Common myeloid progenitor, CD34-positive (primary cell): ENCODE measurements at places on chromosomes 2 and 18.
A peak's percentile ranks its signal among the peaks of the same experiment; 100 is the strongest.

DNA sequence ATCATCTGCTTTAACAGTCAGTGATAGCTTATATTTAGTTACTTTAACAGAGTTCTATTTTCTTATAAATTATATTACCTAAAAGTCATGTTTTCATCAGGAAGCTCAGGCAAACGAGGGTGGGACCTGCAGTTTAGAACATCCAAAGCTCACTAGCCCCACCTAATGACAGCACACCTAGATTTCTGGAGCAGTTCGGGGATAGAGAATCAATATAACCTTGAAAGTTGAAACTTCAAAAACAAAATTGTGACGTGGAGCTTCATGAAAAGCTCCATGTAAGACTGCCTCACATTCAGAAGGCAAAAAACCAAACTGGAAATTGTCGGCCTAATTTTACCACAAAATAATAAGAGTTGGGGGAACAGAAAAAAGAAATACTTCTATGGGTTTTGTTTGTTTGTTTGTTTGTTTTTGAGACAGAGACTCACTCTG, 185.9 kb upstream of the CCDC150 start:
- peak; percentile 64 for DNase-seq

- no peak for DNase-seq
Observed at GRCh38 chr2:202488671-202489070, 112.5 kb downstream of the BMPR2 start.

DNA sequence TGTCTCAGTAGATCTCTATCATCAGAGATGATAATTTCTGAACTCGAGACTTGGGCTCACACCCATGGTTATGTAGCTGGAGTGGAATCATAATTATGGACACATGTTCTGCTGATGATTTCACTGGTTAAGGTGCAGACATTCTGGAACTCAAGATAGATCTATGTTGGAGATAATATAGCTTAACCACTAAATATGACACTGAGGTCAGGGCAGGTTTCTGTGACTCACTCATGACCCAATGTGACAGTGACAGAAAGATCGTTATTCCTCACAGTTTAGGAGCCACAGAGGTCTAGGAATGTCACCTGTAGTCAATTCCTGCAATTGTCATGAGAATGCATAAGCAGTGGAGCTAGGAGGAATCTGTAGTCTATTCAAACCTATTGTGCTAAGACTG, 828.6 kb downstream of the TRIB2 start:
- no peak for DNase-seq

- DNase-seq: no peak
Observed at GRCh38 chr2:19796035-19796695, 105.6 kb downstream of the TTC32 start.

GRCh38 chr2:241857041-241857541, 1.6 kb downstream of the PDCD1 start:
- no peak for DNase-seq

DNA sequence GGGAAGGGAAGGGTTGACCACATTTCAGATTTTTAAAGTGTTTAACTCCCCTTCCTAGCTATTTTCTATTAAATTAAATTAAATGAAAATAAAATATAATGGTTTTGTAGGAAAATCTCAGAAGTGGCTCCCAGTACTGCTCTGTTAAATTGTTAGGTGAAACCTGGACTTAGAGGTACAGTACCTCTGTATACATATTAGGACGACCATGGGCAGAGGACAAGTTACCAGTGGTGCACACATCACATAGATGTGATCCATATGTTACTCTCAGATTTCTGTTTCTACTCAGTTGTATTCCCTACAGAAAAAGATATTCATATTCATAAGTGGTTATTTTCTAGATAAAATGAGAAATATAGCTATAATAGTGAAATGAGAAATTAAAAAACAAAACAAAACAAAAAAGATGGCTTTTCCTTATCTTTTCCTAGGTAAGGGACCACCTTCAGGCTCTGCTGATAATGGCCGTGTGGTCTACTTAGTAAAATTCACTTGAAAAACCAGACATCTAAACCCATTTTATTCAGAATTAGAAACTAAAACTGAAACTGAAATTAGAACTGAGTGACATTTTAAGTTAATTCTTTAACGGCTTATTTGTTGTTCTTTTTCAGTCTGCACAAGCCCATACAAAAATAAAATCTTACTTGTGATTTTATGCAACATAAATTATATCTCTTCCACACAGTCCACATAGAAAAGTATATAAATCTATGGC, 832.5 kb upstream of the CHAC2 start:
- peak; percentile 11 for DNase-seq

- no peak for DNase-seq
Observed at GRCh38 chr2:170465241-170465640, 249.9 kb upstream of the SP5 start.

- DNase-seq: no peak
Observed at GRCh38 chr2:197136452-197136851, 174.1 kb downstream of the ANKRD44 start.

- no peak for DNase-seq
Observed at GRCh38 chr2:174750923-174751441, 13.3 kb downstream of the CHRNA1 start.

DNA sequence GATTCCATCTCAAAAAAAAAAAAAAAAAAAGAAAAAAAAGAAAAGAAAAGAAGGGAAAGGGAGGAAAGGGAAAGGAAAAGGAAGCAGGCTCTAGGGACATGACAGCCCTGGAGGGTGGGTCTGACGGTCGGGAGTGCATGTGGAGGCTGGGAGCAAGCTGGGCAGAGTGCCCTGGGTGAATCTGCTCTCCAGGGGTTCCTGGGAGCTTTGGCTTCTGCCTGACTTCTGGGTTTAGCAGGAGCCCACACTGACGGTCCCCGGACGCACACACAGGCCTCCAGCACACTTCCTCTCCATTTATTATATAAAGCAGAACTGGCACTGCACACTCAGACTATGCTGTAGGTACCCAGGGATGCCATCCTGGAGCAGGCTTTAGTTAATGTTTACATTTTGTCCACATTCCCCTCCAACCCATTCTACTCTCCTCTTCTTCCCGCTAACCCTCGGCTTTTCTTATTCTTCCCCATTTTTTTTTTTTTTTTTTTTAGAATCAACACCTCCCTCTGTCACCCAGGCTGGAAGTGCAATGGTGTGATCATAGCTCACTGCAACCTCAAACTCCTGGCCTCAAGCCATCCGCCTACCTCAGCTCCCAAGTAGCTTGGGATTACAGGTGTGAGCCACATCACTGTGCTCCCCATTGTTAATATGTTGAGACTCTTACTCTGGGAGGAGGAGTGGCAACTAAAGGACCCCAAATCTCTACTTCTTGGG, 151.1 kb upstream of the SLC1A4 start:
- no peak for DNase-seq

- no peak for DNase-seq
Observed at GRCh38 chr2:215529271-215529670, 93.4 kb upstream of the FN1 start.

- DNase-seq: peak; percentile 40
Observed at GRCh38 chr2:100247256-100248043, 74.9 kb downstream of the LONRF2 start.

- no peak for DNase-seq
Observed at GRCh38 chr2:26557244-26557925, 79.5 kb upstream of the OTOF start.

DNA sequence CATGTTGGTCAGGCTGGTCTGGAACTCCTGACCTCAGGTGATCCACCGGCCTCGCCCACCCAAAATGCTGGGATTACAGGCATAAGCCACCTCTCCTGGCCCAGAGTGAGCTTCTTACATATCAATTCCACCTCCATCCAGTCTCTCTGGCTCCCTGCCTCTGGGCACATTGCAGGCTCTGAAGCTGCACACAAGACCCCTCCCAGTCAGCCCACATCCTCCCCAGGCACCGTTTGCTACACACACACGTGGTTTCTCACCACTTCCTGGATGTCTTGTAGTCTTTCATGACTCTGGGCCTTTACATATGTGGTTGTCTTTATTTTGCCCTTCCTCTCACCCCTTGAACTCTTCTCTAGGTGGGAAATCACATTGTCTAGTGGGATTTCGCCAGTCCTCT, 64.0 kb upstream of the CABLES1 start:
- DNase-seq: peak; percentile 84

DNA sequence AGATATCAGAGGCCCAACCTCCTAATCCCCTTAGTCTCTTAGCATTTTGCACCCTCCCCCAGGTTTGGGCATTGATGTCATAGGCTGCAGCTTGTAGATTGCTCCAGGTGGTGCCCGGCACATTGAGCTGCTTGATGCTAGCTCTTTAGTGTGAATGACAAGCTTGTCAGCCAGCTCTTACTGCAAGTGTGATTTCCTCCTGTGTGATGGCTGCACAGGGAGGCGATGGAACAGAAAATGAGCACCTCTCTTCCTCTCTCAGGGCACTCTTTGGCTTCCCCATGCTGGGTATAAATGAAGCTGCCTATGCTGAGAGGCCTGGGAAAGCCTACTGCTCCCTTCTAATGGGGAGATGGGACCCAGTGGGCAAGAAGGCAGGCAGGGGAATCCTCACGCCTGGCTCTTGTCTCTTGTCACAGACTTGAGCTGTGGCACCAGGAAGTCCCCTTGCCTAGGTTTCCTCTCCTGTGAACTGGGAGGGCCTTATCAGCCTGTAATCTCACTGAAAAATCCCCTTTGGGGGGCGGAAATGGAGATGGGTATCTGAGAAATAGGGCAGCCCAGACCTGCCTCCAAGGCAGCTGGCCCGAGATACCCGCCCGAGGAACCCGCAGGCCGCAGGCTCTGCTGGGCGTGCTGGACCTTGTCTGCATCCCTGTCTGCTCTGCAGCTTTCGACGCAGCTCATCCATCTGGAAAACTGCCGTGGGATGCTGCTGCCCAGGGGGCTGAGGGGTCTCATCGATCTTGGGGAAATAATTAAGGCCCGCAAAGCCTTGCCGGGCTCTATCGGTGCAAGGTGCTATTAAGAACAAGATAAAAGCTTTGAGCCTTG, 163.5 kb upstream of the CXCR4 start:
- DNase-seq: peak; percentile 43

DNA sequence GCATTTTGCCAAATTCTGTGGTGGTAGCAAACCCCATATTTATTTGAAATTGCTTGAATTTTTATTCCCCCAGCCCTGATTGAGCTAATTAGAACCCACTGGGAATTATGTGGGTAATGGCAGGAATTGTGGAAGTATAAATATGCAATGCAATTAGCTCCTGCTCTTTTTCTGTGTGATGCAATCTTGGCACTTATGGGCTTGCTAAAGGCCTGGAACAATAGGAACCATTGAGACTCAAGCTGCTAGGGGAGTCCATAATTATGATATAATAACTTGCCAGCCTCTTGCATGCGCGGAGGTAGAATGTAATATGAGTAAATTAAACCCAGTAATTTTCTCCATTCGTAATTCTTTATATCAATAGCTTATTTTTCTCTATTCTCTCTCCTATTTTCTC, 267.6 kb upstream of the THSD7B start:
- no peak for DNase-seq

DNA sequence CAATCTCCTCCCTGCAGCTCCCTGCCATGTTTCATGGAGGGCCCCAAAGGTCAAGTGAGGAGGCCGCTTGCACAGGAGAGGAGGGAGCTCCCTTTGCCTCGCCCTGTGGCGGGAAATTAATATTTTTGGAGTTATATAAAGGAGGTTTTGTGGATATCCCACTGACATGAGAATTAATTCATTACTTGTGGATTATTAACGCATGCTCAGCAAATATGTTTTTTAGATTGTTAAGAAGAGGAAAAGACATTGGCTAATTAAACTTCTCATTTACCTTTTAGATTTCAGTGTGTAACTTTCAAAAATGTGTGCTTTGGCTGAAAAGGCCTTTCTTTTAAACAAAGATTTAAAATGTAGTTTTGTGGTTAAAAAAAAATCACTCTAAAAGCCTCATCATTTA, 474.0 kb downstream of the SOCS6 start:
- DNase-seq: no peak

DNA sequence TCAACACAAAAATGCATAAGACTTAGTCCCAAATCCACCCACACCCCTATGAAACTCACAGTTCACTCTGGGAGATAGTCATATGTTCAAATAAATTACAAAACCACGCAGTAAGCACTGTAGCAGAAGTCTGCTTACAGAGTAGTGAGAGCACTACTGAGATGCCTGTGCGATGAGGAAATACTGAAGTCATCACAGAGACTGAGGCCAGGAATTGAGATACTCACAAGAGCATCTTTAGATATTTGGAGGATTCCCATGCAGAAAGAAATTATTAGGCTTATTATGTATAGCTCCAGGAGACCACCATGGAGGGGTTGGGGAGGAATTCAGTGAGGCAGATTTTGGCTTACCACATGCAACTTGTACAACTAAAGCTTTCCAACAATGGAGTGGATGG, 82.3 kb downstream of the ANTXR1 start:
- DNase-seq: no peak

DNA sequence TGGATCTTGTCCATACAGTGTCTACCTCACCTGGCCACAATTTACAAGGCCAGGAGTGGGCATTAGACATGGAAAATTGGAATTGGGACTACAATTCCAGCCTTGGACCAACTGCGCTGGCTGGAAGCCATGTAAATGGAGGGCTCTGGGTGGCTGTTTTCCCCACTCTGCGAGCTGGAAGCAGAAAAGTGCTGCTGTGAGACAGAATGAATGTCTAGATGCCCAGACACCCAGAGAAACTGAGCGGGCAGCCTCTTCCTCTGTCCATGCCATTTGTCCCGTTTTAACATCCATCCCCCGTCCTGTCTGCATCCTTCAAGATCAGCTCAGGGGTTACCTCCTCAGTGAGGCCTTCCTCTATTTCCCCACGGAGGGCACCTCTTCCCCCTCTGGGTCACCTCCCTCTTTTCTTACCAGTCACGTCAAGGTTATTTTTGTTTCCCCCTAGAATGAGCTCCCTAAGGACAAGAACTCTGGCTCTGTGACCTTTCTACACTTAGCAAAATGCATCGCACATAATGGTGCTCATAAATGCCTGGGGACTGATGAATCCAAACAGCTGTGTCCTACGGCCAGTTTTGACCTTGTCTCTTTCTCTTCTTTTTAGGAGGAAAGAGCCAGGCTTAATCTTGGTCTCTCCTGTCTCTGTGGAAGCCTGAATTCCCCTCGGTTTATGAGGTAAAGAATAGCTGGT, 41.2 kb downstream of the MCFD2 start:
- no peak for DNase-seq

DNA sequence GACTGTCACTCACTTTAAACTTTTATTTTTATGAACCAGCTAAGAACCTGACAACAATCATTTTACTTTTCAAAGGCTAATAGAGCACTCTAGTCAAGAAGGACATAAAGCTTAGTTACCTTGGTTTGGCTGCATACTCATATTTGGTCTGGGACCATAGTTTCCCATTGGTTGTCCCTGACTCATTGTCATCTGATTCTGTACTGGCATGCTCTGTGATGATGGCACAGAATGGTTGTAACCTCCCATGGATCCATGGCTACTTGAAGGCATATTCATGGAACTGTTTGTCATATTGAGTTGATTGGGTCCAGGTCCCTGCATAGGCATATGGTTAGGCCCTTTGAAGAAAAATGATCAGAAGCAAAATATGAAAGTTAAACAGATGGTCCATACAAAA, 37.9 kb downstream of the SS18 start:
- DNase-seq: no peak

DNA sequence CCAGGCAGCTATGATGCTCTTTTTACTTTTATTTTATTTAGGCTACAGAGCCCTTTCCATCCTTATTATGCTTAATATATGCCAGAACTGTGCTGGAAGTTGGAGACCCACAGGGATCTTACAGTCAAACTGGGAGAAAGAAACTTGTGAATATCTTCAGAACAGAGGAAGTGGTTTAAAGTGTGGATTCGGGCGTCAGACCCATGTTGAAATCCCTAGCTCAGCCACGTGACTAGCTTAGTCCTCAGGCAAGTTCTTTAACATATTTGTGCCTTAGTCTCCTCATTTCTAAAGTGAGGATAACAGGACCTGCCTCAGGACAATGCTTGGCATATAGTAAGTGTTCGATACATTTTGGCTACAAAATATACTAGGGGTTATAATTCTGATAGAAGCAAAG, 59.1 kb downstream of the MAP3K20 start:
- DNase-seq: peak; percentile 50

- DNase-seq: peak; percentile 61
Observed at GRCh38 chr18:47150029-47150823, at the start of gene HDHD2. Gene HDHD2 (minus strand): TSS chr18:47150500. CDS start chr18:47136439, 14,061 bp downstream.
